Pulmonary artery endothelial cell (primary cell): ENCODE measurements at places on chromosomes 11 and 22.

DNA sequence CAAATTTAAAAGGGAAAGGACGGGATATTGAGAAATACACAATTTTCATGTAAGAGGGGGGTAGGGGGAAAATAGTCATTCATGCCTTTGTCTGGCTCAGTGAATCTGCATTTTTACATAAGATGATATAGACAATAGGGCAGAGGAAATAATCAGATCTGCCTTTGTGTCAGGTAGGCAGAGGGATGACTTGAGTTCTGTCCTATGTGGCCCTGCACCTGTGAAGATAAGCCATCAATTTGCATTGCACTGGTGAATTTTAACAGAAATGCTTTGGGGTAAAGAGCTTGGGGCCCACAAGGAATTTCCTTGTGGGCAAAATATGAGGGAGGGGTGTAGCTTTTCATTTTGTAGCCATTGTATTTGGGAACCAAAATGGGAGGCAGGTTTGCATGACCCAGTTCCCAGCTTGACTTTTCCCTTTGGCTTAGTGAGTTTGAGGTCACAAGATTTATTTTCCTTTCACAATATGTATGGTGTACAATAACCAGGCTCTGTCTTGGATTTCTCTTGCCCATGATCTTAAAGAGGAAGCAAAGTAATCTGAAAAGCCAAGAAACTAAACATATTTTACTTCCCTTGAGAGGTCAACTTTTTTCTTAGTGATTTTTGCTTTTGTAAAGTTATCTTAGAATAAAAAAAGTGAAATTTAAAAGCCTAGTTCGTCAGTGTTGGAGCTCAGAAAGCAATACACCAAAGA is 77.7 kb upstream of the SORL1 start:
- DNase-seq: no peak

- no peak for DNase-seq
Measured at GRCh38 chr22:40179526-40179925, 1.8 kb downstream of the TNRC6B start.

GRCh38 chr11:41316751-41317150 is 142.7 kb downstream of the LRRC4C start:
- DNase-seq: no peak

GRCh38 chr11:14258221-14258935 is 100.6 kb downstream of the RRAS2 start:
- DNase-seq: no peak

GRCh38 chr11:45895553-45896259 is 10.3 kb downstream of the MAPK8IP1 start:
- DNase-seq: no peak

- no peak for DNase-seq
Measured at GRCh38 chr22:47290706-47291430, 528.4 kb downstream of the TBC1D22A start.

DNA sequence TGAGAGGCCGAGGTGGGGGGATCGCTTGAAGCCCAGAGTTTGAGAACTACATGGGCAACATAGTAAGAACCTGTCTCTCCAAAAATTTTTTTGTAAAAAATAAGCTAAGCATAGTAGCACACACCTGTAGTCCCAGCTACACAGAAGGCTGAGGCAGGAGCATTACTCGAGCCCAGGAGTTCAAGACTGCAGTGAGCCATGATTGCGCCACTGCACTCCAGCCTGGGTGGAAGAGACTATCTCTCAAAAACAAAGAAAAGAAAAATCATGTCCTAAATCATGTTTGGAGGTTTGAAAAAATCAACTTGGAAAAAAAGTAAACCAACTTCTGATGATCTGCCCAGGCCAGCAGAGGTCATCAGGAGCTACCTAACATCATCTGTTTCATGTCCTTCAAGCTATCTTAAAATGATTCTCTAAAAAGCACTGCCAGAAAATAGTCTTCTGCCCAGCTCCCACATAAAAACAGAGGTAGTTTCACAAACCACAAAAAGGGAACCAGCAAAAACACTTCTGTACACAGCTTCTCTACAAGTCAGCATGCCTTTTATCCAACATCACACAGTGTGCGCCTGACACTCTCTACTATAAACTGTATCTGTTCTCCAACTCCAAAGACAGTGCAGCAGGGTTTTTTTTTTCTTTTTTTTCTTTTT is 165.0 kb downstream of the SOX6 start:
- no peak for DNase-seq
